ENCODE measurements at places on chromosomes 7 and 10.

DNA sequence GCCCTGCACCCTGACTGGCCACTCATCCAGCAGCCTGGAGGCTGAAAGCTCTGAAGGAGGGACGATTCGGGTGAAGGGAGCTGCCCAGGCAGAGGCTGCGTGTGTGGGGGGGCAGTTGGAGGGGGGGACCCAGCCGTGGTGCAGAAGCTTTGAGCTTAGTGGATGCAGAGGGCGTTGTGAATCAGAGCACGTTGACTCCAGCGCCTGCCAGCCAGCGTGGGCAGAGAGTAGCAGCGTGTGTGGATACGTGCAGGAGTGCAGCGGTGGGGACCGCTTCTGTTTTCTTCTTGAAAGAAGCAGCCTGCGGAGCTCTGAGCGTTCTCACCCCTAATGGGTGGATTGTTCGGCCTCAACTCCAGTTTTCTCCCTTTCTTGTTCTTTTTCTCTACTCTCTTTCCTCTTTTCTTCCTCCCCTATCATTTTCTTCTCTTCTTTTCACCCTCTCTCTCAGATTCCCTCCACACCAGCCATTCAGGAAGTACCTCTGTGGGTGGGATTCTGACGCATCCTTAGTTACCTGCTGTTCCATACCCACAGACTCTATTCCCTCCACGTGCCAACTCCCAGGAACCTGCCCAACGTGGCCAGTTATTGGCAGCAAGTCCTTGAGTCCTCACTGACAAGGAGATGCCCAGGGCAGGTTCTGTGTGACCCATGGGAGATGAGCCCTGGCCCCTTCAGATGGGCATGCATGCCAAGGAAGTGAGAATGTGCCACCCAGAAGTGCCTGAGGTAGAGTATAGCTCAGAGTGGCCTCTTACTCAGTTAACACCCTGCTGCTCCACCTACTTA, 47.4 kb downstream of the SORCS3 start:
- no peak for DNase-seq

DNA sequence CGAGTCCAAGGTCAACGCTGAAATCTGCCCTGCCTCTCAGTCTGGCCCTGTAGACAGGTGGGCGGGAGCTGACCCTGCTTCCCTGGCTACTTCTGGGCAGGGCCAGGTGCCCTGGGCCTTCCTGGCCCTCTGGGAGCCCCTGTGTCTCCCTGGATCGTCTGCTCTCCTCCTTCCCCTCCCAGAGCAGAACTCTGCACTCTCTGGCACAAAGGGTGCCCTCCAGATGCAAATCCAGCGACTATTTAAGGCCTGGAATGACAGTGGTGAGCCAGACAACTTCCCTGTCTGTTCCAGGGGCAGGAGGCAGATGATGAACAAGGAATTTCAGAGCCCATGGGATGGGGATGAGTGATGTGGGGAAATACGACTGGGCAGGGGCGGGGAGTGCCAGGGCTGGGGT, 63.4 kb downstream of the C10orf105 start:
- DNase-seq = no peak

DNA sequence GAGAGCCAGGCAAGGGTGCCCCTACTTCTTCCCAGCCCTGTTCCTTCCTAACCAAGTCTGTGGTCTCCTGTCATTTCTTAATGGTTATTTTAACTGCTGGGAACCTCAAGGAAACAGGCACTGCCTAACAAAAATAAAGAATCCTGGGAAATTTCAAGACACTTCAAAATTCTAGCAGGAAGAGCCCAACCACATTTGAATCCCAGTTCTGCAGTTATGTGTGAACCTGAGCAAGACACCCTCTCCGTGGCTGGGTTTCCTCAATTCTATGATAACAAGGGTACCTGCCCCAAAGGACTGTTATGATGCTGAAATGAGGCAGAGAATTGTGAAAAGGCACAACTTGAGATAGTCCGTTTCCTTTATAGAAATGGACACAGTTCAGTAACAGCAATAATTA, 36.2 kb upstream of the DUSP5 start:
- no peak for DNase-seq

DNA sequence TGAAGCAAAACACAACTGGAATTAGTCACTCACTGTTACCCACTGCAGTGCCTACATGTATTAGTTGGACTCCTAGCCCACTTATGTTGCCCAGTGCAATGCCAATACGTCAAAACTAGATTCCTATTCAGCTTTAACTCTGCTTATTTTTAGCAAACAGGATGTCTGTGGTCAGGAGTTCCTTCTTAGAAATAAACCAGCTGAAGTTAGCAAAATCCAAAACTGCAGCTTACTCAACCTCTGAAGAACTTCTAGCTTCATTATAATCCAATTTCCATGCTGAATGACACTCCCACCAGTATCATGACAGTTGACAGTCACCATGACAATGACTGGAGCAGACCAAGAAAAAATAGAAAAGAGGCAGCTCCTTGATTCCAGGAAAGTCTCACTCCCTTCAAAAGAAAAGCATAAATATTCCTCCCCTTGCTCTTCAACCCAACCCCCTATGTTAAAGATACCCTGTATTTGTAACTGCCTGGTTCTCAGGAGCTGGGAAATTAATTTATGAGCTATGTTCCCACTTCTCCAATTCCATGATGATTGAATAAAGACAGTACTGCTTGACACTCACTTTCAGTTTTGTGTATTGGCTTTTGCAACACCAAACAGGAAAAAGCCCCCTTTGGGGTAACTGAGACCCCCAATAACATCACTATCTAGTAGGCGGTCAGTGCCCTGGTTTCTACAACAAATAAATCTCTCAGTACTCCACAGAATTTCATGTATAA, 327.4 kb downstream of the SORCS1 start:
- no peak for DNase-seq

DNA sequence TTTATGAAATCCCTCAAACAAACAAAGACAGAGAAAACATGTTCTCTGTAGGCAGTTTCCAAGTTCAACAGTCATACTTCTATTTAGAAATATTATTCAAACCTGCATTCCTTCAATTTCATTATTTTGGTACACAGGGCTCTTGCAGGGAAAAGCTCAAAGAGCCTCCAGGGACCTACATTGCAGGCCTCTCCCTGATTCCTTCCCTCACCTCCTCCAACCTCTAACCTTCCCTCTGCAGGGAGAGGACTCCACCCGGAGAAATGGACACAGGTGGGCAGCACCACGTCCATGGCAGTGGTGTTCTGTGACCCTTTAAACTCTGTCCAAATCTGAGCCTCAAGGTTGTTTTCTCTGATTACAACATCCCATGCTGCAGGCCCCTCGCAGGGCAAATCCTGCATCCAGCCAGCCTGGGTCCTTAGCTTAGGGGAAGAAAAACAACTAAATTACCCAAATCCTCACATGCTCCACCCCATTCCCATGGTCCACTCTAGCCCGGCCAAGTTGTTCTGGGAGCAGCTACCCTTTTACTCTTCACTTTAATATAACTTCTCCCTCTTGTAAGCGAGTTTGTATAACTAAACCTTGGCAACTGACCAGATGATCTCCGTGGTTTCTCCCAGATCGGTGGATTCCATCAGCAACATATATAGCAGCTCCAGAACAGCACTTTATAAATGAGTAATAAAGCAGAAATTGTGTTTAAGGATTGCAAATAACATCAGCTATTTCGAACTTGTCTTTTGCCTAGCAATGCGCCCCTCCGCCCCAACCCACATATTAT, 129.8 kb downstream of the CUBN start:
- DNase-seq = no peak

DNA sequence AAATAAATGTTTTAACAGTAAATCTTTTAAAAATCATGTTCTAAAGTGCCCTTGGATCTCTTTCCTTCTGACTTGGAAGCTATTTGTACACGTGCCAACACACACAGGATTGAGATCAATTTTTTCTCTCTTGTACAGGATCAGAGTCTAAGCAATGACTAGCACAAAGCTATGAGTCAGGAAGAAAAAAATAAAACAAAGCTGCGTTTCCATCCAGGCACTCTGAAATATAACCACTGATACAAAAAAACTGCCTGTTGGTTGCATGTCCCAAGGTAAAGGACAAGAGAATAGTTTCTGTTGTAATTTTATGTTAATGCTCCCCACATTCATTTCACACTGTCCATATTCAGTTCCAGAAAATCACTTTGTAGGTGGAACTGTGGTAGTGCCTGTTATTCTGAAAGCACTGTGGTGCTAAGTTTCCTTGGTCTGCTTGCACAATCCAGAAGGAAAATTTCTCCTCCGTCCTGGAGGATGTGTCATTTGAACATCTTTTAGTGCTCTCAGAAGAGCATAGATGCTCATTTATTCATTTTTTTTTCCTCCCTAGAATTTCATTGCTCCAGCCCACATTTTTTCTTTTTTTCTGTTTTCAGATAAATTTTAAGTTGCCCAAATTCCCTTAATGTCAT, 113.4 kb downstream of the PLXDC2 start:
- DNase-seq = no peak

DNA sequence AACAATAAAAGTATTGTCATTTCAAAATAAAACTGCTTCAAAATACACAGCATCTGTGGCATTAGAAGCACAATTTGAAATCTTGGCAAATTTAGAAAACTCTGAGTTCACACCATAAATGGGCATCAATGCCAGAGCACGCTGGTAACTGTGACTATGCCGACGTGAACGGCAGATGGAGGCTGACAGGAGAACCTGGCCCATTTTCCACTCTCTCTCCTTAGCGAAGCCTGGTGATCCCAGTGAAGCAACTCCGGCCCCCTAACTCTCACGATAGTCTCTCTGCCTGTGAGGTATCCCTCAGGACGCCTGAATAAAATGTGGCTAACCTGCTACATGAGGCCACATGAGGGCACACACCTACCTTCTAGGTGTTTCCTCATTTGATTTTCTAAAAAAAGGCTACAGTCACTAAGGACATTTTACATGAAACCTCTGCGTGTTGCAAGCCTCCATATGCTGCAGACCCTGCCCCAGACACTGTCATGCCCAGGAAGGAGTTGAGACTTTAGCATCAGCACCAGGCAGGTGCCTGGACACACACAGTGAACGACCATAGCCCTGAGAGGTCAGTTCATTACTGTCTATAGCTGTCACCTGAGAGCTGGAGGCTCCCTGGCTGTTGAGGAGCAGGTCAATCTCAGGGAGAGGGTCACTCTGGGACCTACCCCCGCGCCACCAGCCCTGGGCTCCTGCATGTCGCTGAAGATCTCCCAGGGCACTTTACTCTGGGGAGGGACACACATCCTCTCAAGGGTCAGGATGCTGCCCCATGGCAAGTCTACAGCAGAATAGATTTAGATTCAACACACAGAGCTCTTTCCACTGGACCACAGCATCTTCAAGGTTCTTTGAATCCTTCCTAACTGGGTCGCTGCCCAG, 62.9 kb upstream of the CAMK2B start:
- no peak for DNase-seq

DNA sequence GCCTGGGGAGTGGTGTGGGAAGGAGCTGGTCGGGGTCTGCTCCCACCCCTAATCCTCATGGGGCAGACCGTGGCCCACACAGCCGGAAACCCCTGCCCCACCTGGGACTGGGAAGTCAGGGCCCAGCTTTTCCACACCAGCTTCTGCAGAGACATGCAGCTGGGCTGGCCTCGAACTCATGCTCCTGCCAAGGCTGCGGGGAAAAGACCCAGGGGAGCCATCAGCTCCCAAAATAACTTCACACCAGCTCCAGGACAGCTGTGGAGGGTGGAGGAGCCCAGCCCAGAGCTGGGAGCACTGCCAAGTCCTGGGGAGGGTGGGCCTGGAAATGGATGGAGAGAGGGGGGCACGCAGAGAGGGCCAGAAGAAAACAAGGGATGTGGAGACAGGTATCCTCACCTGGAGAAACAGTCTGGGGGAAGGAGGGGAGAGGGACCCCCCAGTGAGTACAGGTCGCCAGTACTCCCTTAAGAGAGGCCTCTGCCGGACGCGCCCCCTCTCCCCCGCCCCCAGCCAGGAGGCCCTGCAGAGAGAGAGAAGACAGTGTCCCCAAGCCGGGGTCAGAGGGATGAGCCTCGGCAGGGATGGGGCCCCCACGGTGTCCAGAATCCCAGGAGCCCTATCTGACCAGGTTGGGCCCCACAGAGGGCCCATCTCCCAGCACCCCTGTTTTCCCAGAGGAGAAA, 11.5 kb upstream of the GRIFIN start:
- DNase-seq = no peak

DNA sequence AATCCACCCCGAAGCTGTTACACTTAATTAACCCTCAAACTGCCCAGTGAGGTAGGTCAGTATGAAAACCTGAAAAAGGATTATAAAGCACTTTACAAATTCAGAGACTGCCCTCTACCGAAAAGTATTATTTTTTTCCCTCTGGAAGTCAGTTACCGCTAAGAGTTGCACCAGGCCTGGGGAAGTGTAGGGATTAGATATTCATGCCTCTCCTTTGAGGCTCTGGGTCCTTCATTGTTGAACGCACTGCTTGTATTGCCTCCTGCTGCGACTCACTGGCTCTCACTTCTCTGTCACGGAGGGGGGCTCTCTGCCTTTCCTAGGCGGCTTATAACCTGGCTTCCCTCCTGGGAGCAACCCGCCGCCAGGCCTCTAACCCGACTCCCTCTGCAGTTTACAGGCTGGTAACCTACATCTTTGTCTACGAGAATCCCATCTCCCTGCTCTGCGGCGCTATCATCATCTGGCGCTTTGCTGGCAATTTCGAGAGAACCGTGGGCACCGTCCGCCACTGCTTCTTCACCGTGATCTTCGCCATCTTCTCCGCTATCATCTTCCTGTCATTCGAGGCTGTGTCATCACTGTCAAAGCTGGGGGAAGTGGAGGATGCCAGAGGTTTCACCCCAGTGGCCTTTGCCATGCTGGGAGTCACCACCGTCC, 2.7 kb downstream of the RHBDD2 start:
- no peak for DNase-seq

DNA sequence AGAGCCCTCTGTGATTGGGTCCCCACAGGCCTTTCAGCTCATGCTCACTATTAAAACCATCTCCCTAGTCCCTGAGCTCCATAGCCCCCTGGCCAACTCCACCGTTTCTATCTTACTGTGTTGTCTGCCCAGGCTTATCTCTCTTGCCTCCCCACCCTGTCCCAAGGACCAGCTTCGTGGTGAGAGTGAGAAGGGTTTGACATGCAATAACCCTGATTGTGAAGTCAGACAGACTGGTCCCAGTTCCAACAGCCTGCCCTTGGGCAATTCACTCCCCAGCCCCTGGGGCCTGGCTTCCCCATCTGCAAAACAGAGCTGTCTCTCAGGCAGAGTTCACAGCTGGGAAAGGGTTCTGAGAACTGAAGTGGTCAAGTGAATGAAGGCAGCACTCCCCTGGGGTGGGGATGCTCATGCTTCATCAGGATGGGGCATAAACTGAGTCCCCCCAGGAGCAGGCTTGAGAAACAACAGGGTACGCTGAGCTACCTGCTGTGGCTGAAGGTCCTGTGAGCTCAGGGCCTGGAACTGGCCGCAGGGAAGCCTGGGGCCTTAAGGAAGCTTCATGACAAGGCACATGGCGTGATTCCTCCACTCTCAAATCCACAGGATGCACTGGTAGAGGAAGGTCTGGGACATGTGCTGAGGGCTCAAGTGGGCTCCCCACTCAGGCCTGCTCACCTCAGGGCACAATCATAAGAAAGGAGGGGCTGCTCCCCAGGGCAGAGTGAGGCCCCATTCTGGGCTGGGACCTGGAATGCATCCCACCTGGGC, 1.8 kb upstream of the PPIF start:
- DNase-seq = no peak

Data from cortex of kidney (tissue), 1 donor.